LNCaP clone FGC (cell line): ENCODE measurements at places on chromosomes 2 and 18.

GRCh38 chr2:119197126-119197405 is 26.6 kb upstream of the STEAP3 start:
- no peak for DNase-seq

GRCh38 chr2:73841912-73842738 is 13.4 kb downstream of the STAMBP start:
- no peak for DNase-seq

DNA sequence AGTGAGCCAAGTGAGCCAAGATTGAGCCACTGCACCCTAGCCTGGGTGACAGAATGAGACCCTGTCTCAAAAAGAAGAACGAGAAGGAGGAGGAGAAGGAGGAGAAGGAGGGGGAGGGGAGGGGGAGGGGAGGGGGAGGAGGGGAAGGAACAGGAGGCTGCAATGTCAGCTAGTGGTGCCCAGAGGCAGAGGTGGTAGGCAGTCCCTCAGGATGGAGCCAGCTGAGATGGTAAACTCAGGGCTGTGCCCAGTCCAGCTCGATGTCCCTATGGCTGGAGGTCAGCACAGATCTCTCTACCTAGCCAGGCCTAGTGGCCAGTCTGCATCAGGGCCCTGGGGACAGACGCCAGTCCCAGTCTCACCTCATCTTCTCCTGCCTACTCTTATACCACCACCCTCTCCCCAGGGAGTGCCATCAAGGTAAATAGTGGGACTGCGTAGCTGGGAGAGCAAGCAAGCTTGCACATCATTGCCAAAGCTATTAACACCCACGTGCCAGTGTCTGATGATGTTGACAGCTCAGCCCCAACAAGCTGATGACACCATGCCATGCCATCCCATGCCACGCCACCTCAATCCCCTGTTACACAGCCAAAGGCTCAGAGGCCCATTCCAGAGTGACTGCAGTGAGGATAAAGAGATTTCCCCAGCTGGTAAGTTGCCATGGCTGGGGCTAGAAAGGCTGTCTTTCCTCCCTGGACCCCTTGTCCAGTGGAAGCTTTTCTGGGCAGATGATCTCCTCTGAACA is 7.6 kb upstream of the PLB1 start:
- no peak for DNase-seq

DNA sequence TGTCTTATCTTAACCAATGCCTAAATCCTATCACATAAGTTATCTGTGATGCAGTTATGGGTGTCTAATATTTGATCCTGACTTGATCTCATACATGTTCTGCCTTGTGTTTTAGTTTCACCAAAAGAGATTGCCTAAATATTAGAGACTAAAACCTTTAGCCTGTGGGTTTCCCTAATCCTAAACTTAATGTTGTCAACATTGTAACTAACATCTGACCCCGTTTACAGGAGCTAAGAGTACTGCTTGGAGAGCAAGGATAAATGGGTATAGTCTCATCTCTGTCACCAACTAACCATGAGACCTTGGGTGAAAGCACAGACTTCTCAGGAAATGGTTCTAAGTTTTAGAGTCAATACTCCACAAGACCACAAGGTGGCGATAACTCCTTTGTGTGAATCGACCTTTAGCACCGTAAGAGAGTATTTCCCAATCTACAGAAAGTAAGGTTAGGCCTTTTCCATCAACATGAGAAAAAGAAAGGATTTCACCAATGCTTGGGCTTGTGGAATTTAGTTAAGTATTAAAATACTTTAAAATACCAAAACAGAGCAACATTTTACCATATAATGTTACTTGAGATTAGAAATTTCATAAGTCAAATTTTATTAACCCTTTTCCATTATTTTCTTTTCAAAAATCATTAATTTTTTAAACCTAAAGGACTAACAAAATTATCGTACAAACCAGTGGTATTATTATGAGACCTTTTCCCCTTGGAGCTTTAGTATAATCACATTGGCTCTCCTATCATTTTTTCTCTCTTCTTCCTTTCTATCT is 60.5 kb downstream of the G6PC2 start:
- DNase-seq = peak; percentile 44

GRCh38 chr2:6647046-6647445 is 218.7 kb downstream of the CMPK2 start:
- DNase-seq = peak; percentile 62

GRCh38 chr2:71629771-71630453 is 176.6 kb downstream of the DYSF start:
- no peak for DNase-seq

DNA sequence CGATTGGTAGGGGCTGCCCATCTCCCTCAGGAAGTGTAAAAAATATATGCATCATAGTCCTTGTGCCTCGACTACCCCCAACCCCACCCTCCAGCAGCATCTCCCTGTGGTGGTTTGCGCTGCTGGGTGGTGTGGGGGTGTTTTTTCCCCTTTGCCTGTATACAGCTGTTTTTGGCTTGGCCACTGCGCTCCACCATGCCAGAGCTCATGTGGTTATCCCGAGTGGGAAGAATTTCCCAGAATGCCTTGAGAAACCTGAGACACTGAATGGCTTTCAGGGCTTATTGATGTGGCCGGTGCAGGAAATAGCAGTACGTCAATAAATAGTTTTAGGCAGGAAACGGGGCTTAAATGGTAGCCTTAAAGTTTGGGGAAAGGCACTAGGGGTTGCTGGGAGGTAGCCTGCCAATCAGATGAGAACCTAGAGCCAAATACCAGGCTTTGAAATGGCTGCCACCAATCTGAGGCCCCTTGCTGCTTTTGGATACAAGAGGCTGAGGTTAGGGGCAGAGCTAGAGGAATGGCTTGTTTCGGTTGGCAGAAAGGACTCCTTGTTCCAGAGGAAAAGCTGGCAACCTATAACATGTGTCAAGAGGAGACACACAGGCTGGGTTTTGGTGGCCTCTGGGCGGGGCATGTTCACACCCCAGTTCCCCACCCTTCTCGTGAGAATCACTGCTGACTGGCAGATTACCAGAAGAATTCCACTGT is 144.1 kb downstream of the SMAD7 start:
- DNase-seq = no peak

- DNase-seq = no peak
These were observed 15.2 kb upstream of the TMEM37 start for GRCh38 chr2:119416299-119416923.
